ENCODE measurements at places on chromosomes 3 and 15. TPM values are rescaled to one million over a fixed set of nuclear protein-coding genes. Genes with fewer than 3 reads are reported as not detected.

The ZNF592 gene
- 10.3 TPM for total RNA-seq

The KLHL6 gene
- total RNA-seq = 12.3 TPM

The CHD2 gene
- total RNA-seq = 28.8 TPM

The TLR9 gene
- total RNA-seq = not detected

The PAQR5 gene
- not detected for total RNA-seq

The KY gene
- not detected for total RNA-seq

The SPINT1 gene
- 2.2 TPM for total RNA-seq

The CRYGS gene
- total RNA-seq = 0.13 TPM

The FOXP1 gene
- 30.3 TPM for total RNA-seq

The ZNF80 gene
- not detected for total RNA-seq

The TMEM212 gene
- total RNA-seq = not detected

The FBN1 gene
- 29.1 TPM for total RNA-seq

The CLDN16 gene
- total RNA-seq = 0.39 TPM
